ENCODE measurements at places on chromosomes 5 and 9.

GRCh38 chr9:101957705-101958104 lies 219.3 kb upstream of the GRIN3A start:
- DNase-seq, result no peak

DNA sequence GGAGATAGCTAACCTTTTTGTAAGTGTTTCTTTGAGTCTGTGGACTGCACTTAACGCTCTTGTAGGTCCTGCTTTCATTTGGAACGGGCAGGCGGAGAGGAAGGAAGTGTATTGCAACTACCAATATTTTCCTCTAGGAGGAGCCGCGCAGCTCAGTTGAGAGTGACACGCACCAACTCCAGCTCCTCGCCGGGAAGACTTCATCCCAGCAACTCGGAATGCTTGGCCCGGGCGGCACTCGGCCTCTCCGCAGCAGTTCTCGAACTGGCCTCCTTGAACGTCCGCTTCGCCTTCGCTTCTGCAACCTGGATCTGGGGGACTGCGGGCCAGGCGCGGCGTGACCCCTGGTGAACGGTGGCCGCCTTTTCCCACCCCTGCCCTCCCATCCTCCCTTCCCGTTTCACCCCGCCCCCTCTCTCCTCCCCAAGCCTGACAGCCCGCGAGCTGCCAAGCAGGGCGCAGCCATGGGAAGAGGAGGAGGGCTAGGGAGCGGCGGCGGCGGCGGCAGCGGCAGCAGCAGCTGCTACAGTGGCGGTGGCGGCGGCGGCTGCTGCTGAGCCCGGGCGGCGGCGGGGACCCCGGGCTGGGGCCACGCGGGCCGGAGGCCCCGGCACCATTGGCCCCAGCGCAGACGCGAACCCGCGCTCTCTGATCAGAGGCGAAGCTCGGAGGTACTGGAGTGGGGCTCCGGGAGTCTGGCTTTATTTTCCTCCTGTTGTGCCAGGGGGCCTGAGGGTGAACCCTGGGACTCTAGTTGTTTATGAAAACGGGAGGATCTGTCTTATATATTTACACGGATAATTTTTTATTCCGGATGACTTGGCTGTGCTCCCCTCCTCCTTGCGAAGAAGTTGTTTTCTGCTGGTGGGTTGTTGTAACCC lies at the start of gene GHR:
TSS of gene GHR (plus strand) at position 155 of the 881 bp plus-strand sequence. CDS start 142,436 bp downstream, outside the sequence.
- peak; percentile 52 for DNase-seq

DNA sequence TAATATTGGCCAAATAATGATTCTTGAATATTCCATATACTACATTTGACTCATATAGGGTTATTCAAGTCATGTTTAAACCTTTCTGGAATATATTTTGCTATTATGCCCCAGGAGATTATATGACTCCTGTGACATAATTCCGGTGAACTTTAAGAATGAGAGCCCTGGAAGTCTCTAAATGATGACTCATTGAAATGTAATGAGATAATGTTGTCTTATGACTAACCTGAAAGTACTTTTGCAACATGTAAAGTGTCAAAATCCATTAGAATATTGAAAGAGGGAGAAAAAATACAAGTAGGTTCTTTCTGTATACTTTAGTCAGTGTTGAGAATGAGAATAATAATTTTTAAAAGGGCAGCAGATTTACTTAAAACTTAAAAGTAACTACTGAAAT lies 830.4 kb downstream of the MAT2B start:
- DNase-seq, result no peak

GRCh38 chr9:15293804-15294316 lies 13.2 kb downstream of the TTC39B start:
- peak; percentile 17 for DNase-seq

GRCh38 chr5:131366428-131366827 lies 102.6 kb downstream of the CDC42SE2 start:
- no peak for DNase-seq

GRCh38 chr9:136900988-136901515 lies 14.7 kb downstream of the TRAF2 start:
- no peak for DNase-seq

- DNase-seq, result no peak
Observed at GRCh38 chr9:110007477-110008270, 200.3 kb downstream of the C9orf152 start.

DNA sequence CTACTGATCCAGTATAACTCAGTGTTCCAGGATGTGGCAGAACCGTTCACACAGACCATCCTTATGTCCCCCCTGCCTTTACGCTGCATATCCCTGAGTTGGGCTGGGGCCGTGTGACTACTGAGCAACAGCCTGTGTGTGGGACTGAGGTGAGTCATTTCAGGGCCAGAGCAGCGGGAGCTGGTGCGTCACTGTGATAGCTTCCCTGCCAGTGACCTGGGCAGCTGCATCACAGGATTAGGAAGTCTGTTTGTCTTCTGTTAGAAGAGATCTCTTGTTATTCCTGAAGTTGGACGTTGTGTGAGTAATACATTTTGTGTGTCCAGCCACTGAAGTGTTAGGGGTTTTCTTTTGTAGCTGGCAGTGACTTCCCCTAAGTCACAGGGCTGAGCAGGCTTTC lies 35.6 kb downstream of the TPPP start:
- no peak for DNase-seq

DNA sequence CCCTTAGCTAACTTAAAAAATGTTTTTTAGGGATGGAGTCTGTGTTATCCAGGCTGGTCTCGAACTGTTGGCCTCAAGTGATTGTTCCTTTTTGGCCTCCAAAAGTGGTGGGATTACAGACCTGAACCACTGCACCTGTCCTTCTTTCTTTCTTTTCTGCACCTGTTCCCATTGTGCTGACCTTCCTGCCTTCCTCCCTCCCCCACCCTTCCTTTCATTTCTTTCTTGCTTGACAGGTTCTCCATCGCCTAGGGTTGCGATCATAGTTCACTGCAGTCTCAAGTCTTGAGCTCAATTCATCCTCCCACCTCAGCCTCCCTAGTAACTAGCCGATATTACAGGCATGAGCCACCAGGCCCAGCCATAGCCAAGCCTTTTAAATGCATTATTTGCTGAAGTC lies 20.6 kb downstream of the JMY start:
- no peak for DNase-seq

DNA sequence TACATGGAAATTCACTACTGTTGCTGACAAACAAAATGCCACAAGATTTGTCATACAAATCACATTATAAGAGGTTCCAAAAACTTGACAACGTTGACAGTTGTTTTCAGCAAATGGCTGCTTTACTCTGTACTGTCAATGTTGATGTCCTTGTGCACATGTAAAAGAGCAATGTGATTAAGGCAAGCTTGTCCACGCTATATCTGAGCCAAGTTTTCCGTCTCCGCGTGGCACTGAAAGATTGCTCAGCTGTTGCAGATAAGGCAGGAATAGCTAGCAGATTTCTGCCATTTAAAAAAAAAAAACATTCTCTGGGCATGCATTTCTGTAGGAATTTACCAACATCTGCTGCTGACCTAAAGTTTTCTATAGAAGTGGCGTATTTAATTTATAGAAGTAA lies 46.4 kb upstream of the MEF2C start:
- DNase-seq, result no peak

Measured in stimulated activated CD4-positive, alpha-beta T cell treated with anti-CD3 and anti-CD28 coated beads, Interleukin-15, amount 100 ng/mL, for 24 hours (primary cell).